ENCODE measurements at places on chromosomes 6 and 20. TPM values are rescaled to one million over a fixed set of nuclear protein-coding genes. Genes with fewer than 3 reads are reported as not detected.
A peak's percentile ranks its signal among the peaks of the same experiment; 100 is the strongest.

Gene IER3
- total RNA-seq, result 48.0 TPM

Gene GRM1
- total RNA-seq, result not detected

Gene DDO
- total RNA-seq, result 0.50 TPM

Gene PSMF1
- total RNA-seq, result 179 TPM

- DNase-seq, result no peak
Measured at GRCh38 chr20:18004384-18005031, 35.7 kb downstream of the MGME1 start.

- peak; percentile 30 for DNase-seq
Measured at GRCh38 chr6:11096109-11096508, 2.5 kb downstream of the SMIM13 start.

GRCh38 chr20:59404749-59405148 is 104.3 kb downstream of the EDN3 start:
- DNase-seq, result no peak

DNA sequence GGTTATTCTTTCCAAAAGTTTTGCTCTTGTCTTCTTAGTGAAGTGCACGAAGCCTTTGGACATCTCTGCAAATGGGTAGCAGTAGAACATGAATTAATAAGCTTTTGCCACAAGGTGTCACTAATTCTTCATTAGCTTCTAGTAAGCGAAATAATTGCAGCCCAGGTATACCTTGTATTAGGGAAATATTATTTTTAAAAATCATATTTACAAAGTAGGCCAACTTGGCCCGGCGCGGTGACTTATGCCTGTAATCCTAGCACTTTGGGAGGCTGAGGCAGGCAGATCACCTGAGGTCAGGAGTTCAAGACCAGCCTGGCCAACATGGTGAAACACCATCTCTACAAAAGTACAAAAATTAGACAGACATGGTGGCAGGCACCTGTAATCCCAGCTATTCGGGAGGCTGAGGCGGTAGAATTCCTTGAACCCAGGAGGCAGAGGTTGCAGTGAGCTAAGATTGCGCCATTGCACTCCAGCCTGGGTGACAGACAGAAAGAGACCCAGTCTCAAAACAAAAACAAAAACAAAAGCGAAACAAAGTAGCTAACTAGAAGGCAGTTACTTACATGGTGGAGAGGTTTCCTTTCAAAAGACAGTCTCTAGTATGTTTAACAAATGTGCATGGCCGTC is 8.8 kb upstream of the RSPH3 start:
- DNase-seq, result peak; percentile 27

GRCh38 chr6:125421836-125422235 is 120.1 kb upstream of the HDDC2 start:
- no peak for DNase-seq

DNA sequence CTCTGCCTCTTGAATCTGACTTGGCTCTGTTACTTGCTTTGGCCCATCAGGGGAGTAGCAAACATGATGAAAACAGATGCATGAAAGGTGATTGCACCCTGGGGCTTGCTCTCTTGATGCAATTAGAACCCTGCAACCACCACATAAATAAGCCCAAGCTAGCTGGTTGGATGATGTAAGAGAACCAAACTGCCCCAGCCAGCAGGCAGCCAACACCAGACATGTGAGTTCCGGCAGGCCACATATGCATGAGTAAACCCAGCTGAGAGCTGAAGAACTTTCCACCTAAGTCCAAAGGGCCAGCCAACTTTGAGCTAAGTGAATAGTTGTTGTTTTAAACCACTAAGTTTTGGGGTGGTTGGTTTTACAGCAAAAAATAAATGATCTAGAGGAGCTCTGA is 268.4 kb downstream of the FARS2 start:
- DNase-seq, result no peak

DNA sequence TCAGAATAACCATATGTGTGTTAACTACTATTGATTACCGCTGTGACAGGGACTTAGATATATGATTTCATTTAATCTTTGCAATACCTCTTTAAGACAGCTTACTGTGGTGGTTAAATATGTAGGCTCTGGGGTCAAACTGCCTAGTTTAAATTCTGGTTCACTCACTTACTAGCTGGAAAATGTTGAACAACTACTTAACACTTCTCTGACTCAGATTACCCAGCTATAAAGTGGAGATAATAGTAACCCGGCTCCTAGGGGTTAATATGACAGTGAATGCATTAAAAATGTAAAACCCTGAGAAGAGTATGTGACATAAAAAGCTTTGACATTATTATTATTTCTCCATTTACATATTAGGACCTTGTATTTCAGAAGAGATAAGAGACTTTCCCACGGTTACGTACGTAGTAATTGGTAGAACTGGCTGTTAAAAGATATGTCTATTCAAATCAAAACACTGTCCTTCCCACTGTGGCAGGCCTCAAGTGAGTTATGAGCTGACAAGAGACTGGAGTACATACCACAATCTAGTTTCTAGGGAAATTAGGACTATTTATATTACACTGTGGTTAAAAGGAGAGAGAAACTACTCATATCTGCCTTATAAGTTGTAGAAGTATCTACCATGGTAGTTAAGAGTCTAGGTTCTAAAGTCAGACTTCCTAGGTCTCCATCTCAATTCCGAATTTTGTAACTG is 4.4 kb upstream of the PLCB1 start:
- no peak for DNase-seq

DNA sequence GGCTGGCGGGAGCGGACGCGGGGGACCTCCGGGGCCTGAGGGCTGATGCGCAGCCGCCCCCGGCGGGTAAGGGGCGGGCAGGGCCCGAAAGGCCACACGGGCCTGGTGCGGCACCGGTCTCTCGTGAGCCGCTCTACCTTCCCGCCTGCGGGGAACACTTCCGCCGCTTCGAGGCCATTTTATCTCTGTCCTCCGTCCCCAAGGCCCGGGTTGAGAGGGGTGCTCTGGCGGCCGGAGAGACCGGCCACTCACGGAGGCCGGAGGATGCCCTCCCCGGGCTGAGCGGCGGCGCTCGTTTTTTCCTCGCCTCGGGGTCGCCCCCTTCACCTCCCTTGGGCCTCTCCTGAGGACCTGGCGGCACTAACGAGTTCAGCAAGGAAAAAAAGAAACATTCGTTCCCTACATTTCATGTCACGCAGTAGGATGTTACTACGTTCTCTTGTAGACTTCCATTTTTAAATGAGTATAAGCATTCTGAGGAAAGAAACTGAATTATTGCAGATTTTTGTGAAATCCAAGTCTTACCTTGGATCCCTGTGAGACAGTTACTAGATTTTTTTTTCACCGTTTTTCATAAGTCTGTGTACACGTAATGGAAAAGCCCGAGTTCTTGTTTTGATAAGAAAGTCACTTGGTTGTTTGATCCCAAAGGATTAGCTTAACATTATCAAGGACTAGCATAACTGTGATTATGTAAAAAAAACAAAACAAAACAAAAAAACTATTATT is 575 bp downstream of the WTAP start:
- DNase-seq, result peak; percentile 10

DNA sequence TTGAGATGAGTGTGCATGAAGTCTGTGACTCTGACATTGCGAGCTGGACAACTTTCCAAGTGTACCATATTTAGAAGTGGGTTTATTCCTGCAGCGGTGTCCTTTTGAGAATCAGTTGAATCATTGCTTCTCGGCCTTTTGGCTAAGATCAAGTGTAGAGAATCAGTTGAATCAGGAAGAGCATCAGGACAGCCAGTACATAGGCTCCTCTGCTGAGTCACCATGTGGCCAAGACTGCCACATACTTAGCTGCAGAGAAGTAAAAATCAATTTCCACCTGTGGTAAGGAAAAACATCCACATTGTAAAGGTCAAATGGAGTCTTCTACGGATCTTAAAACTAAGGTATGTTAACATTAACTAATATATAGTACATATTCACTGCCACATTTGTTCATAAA is 428.4 kb upstream of the MARCKS start:
- peak; percentile 46 for DNase-seq

DNA sequence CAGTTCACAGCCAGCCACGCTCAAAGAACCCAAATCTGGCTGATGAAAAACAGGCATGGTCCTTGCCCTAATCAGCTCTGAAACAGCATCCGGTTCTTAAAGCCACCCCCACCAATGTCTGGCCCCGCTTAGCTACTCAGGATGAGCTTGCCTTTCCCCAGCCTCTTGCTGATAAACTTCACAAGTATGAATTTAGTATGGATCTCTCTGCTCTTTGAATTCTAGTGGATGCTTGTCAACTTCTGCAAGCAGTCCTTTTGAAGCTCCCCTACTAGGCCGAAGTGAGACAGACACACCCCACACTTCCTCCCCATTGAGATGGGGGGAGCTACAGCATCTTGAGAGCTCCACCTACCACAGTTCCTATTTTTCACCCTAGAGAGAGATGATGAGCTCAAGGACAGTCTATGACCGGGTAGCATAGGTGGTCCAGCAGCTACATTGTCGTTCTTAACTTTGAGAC is 36.7 kb downstream of the EBF4 start:
- DNase-seq, result no peak

DNA sequence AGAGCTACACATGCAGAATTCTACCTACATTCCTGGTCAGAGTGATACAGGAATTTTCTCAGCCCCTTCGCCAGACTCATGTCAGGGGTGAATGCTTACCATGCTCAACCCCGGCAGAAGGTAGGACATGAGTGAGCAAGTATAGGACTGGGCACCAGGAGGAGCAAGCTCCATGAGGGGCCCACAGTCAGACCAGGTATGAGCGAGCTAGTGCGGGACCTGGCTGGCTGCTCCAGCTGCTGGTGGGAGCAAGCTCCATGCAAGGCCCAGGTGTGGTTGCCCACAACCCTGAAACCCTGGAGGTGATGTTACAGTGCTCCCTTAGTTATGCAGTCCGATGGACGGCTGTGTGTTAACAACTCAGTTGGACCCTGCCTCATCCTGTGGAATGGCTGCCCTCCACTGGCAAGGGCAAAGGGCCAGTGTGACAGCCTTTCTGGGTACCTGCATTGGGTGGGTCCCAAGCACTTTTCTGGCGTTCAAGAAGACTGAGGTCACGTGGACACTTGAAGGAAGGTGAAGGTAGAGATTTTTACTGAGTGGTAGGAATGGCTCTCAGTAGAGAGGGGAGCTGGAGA is 503.5 kb upstream of the CITED2 start:
- DNase-seq, result no peak
